Testis (tissue), 5 donors: ENCODE measurements at places on chromosomes 5 and 9.

DNA sequence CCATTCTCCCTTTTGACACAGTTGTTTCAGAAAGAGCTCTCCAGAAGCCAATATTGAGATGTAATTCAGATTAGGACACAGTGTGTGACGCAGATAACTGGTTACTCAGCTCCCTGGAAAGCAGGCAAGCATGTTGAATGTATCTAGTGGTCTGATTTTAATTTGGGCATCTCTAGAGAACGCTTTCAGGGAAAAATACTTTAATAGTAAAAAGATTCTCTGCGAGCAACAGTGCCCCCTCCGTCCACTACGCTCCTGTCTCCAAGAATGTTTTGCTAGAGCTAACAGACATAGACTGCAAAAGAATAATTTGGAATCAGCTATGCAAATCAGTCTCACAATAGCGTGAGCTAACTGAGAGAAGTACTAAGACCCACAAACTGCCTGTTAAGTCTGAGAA is 23.3 kb downstream of the CFAP90 start:
- no peak for DNase-seq

DNA sequence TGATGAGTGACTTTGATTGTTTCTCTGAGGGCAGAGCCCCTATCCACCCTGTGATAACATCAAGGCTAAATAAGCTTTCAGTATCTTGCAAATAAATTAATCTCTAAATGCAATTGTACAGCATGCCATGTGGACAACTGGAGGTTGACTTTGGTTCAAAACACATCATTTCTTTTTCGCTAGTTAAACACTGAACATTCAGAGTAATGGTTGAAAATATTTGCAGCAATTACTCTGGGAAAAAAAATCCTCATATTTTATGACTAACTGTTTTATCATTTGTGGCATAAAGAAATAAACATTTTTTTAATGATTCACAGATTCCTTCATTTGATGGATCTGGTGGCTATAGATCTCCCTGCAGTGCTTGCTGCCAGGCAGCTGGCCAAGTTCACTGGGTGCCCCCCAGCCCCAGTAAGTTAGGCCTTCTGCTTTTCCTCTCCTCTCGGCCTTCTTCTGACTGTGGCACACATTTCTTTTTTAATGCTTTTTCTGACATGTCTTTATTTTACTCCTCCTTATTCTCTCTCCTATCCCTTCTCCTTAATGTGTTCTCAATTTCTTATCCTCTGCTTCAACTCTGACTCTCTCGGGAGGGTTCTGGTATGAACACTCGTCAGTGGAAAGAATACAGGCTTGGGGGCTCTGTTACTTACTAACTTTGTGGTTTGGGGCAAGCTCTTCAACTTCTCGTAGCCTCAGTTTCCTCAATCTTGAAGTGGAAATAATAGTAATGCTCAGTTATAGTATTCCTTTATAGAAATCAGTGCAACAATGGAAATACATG is 69.6 kb downstream of the ADAMTSL1 start:
- DNase-seq = no peak

DNA sequence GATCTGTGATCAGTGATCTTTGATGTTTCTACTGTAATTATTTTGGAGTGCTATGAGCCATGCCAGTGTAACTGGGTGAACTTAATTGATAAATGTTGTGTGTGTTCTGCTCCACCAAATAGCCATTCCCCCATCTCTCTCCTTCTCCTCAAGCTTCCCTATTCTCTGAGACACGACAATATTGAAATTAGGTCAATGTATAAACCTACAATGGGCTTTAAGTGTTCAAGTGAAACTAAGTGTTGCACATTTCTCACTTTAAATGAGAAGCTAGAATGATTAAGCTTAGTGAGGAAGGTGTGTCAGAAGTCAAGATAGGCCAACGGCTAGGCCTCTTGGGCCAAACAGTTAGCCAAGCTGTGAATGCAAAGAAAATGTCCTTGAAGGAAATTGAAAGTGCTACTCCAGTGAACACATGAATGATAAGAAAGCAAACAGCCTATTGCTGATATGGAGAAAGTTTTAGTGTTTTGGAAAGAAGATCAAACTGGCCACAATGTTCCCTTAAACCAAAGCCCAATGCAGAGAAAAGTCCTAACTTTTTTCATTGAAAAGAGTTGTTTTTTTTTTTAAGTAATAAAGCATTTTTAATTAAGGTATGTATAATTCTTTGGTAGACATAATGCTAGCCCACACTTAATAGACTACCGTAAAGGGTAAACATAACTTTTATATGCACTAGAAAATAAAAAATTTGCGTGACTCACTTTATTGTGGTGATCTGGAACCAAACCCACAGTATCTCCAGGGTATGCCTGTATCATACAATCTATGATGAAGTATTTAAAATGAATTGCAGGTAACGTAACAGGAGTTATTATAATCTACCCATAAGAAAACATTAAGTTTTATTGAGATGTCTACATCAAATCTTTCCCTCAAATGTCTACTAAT is 42.5 kb upstream of the ALDH1A1 start:
- DNase-seq = peak; percentile 28

GRCh38 chr5:72170101-72170500 is 62.8 kb downstream of the MAP1B start:
- no peak for DNase-seq

GRCh38 chr5:149317281-149318048 is 27.8 kb upstream of the GRPEL2 start:
- peak; percentile 26 for DNase-seq

GRCh38 chr5:16612007-16612406 is 4.8 kb downstream of the RETREG1 start:
- DNase-seq = no peak

GRCh38 chr5:163964671-163965070 is 459.3 kb downstream of the MAT2B start:
- DNase-seq = no peak

DNA sequence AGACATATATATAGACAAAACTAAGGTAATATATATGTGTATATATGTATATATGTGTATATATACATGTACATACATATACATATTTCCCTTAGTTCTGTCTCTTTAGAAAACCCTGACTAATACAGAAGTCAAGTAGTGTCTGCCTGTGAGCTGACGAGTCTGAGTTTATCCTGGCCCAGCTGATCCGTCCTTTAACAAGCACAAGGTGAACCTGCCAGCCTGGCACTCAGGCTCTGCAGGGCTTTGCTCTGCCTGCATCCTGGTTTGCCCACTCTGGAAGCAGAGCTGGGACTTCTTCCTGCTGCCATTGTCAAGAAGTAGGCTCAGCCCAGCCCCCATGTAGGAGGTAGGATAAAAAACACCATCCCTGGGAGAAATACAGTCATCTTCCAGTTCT is 388.0 kb downstream of the ICE1 start:
- no peak for DNase-seq
